ENCODE measurements at places on chromosomes 5 and 9. TPM values are rescaled to one million over a fixed set of nuclear protein-coding genes. Genes with fewer than 3 reads are reported as not detected.

Gene NR6A1
- 2.9 TPM for total RNA-seq

Gene MARCOL
- not detected for total RNA-seq

Gene SPINK13
- not detected for total RNA-seq

Gene ASPN
- 2.9 TPM for total RNA-seq

Gene RRAGA
- 44.5 TPM for total RNA-seq

Gene LCP2
- total RNA-seq = 3.6 TPM

Gene NR4A3
- 1.3 TPM for total RNA-seq

Gene CTSL
- 28.9 TPM for total RNA-seq

All from cerebellum (tissue), 4 donors.